ENCODE measurements at places on chromosomes 3 and 15.
A peak's percentile ranks its signal among the peaks of the same experiment; 100 is the strongest.

GRCh38 chr3:49761661-49762060 lies 24.7 kb downstream of the IP6K1 start:
- DNase-seq, result no peak

DNA sequence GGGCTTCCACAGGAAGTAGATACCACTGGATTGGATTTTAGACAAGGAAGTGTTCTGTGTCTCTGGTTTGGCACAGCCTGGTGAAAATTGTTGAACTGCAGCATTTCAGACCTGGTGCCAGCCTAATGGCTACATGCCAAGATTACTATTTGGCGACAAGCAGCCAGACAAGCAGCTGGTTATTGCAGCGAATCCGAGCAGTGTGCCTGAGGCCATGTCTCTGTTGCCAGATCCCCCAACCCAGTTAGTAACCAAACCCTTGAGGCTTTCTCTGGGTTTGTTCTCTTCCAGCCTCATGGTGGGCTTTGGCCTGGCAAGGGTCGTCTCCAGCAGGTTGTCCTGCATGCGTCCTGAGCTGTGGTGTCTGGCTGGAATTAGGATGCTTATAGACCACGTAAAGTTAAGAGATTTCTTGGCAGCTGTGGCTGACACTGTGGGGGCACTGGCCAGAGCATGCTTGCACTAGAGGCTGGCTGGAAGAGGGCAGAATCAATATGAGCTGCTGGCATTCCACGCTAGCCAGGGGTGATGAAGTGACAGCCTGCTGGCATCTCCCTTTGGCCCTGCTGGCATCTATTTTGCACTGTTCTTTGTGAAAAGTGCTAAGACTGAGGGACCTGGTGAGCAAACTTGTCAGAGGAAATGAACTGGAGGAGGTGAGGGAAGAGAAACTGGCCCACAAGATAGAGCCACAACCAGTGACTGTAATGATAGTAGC lies 172.6 kb downstream of the RBMS3 start:
- no peak for DNase-seq

GRCh38 chr3:124938896-124939295 lies 4.3 kb upstream of the MUC13 start:
- DNase-seq, result no peak

- peak; percentile 45 for DNase-seq
Observed at GRCh38 chr3:179348325-179349013, 960 bp downstream of the MFN1 start.

GRCh38 chr3:69531576-69532546 lies 146.0 kb upstream of the FRMD4B start:
- no peak for DNase-seq

DNA sequence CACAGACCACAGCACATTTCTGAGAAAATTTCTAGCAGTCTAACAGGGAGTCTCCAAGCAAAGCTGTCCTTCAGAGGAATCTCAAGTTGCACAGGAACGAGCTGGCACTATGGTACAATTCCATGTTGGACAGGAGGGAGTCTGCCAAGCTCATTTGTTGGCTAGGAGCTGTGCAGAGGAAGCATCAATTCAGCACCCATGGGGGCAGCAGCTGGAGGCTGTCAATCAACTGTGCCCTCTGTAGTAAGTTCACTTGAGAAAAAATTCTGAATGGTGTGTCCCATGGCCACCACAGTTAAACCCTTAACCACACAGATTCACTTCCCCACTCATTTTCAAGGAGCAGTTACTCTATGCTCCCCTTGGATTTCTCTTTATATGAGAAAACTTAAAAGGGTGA lies 298.5 kb upstream of the PPP2R3A start:
- DNase-seq, result no peak

DNA sequence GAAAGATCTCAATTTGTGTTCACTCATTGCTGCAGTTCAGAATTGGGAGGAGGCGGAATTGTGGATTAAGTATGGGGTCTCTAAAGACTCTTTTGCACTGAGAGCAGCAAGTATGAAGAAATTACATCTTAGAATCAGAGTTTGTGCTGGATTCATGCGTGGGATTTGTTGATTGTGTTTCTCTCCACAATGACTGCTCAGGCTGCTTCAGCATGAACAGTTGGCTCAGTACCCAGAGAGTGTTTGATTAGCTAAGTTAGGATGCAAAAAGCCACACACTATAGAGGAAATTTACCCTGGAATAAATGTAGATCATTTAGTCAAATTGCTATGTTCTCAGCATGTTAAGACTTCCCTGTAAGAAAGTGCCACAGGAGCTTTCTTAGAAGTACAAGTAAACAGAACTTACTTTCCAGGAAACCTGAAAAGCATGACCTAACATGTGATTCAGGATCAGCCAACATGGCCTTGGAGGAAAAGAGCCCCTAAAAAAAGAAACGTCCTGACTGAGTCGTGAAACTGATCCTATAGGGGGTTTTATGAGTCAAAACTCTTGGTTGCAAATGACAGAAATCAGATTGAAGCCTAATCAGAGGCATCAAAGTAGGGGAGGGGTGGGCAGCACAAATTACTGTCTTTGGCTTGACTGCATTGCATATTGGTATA lies 32.6 kb downstream of the HHLA2 start:
- peak; percentile 69 for DNase-seq

- DNase-seq, result no peak
Observed at GRCh38 chr15:28133281-28133680, 34.2 kb upstream of the OCA2 start.

DNA sequence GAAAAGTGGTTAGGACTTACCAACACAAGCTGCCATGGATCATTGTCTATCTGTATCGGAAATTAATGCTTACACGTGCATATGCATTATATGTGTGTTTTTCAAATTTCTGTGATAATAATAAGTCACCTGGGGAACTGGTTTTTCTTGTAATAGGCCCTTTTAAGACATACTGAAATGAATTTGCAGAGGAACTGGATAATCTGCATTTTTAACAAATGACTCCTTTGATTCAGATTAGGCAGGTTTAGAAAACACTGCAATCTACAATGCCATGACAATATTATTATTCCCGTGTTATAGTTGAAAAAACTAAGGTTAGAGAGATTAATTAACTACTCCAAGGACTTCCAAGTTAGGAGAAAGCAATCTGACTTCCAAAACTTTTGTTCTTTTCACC lies 23.4 kb downstream of the STRIT1 start:
- no peak for DNase-seq

- no peak for DNase-seq
Observed at GRCh38 chr3:13313813-13314212, 106.3 kb downstream of the NUP210 start.

- DNase-seq, result no peak
Observed at GRCh38 chr3:35760146-35760545, 120.8 kb downstream of the ARPP21 start.

DNA sequence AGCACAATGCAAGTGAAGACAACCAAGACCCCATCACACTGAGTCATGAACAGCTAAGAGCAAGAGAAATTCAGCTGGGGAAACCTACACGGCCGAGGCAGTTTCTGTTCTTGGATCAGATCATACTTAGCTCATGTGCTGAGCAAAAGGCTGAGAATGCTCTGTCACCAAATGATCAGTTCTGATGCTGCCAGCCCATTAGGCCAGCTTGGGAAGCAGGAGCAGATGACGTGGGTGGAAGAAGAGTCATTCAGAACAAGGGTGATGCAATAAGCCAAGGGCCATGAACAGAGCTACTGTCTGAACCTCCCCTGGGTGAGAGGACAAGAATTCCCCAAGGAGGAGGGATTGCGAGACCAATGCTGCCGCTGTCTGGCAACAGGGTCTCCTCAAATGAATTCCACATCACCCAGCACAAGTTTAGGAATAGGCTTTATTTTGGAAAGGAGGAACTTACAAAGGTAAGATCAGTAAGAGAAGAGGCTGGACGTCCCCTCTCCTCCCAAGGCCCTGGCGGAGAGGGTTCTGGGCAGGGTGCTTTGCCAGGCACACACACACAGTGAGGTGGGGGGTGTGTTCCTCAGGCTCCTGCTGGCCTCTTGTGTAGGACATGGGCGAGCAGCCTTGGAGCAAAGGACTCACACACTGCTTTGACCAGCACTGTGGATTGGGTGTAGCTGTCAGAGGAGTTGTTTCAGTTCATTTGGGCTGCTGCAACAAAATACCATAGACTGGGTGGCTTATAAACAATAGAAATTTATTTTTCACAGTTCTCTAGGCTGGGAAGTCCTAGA lies 65.6 kb upstream of the CTXND1 start:
- DNase-seq, result no peak

DNA sequence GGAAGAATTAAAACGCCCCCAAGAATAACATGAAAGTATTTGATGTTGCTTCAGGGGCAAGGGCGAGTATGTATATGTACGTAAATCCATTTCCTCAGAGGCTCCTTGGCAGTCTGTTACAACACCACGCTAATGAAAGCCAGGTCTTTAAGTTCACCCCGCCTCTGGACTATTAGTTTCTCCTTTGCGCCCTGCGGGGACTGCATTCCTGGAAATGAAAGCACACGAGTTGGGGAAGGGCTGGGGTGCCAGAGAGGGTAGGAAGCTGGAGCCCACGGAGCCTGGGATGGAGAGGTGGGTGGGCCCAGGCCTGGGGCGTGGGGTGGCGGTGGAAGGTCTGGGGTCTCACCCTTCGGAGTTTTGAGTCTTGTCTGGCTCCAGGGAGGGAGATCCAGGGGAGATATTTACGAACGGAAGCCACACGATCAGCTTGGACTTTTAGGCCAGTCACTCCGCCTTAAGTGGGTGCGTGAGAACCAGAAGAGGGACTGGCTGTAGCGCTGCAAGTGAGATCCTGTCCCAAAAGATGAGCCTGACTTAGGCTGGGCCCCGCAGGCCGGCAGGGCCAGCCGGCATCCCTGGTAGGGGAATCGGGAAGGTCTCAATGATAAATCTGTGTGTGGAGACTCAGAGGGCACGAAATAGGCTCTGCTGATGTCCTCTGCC lies 1.6 kb upstream of the PLCL2 start:
- DNase-seq, result no peak

- DNase-seq, result no peak
Observed at GRCh38 chr3:125262161-125262560, 49.6 kb upstream of the SLC12A8 start.

- DNase-seq, result no peak
Observed at GRCh38 chr3:108548886-108549285, 38.5 kb upstream of the MYH15 start.

DNA sequence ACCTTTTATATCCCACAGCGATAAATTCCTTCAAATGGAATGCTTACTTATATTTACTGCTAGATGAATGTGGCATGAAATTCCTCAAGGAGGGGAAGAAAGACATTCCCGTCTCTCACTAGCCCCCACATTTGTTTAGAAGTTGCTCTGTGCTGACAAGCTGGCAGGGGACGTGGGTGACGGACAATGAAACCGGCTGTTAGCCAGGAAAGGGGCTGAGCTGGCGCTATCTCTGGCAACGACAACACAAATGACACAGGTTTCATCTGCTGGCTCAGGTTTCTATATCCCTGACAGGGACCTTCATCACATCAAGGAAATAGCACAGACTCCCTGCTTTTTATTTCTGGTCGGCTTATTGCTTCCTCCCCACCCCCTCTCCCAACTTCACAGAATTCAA lies 15.8 kb downstream of the RUVBL1 start:
- DNase-seq, result no peak

GRCh38 chr3:48762816-48763215 lies 45.8 kb upstream of the IP6K2 start:
- DNase-seq, result no peak

DNA sequence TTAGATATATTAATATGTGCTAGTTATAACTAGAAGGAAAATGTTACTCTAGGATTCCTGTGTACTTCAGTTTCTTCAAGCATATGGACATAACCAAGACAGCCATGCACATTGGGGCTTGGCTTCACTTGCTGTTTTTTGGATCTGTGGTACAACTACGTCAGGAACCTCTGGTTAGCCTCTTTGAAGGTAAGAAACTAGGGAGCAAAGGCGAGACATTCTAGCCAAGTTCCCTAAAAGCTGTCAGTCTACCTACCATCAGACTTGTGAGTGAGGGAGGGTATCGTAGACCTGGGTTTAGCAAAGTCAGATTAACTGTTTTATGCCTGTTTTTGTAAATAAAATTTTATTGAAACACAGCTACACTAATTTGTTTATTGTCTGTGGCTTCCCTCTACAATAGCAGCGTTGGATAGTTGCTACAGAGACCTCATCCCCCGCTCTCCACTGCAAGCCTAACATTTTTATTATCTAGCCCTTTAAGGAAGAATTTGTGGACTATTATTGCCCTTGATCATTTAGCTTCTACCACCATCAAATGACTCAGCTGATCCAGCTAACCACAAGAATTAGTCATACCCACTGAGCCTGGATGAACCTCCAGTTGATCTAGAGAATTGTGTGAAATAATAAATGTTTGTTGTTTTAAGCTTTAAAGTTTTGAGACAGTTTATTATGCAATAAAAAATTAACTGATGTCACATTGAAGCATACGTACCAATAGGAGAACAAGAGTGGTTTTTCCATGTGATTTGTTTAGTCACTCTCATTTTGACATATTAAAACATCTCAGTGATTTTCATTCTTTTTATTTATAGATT lies 58.1 kb downstream of the RSRC1 start:
- DNase-seq, result peak; percentile 20

- DNase-seq, result no peak
Observed at GRCh38 chr3:157856078-157856939, 249.9 kb downstream of the SHOX2 start.

DNA sequence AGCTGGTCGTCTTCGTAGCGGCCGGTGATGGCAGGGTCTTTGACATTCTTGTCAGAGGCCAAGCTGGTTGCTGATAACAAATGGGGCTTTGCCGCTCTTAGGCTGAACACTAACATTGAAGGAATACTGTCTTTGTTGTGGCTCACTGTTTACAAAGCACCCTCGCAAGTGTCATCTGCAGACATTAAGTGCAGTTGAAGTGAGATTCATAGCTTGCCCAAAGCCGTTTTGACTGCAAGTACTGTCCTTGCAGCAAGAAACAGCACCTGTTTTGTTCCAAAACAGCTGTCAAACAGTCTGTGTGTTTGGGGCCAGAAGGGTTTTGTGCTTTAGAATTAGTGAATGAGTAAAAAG lies 568 bp downstream of the SENP2 start:
- no peak for DNase-seq

DNA sequence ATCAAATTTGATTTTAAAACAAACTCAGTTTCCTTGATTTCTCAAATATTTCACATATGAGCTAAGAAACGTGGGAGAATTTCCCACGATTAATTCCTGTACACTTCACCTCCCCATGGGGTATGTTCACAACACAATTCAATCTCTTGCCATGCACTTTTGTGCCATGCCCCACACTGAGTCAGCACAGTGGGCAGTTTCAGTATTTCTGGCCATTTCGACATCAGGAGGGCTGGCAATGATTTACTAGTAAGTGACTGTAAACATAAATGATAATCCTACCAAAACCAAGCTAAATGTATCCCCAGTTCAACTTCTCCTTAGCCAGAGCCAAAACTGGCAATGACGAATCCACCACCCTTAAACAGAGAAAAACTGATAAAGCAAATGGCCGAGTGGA lies 293.6 kb downstream of the FGF12 start:
- DNase-seq, result no peak

- DNase-seq, result no peak
Observed at GRCh38 chr3:13045241-13045903, 27.9 kb downstream of the IQSEC1 start.

DNA sequence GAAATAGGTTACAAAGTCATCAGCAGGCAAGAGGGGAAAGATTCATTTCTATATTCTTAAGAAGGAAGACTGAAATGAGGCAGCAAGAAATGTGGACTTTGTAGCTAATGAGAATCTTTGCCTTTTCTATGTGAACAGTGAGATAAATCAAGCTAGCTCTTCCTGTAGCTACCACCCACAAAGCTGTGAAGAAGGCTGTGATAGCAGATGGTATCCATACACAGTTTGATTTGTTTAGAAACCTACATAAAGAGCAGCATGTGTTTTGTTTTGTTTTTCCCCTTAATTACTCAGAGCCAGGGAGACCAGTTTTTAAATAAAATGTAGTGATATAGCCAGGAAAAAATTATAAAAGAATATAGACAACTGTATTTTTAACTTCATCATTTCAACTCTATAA lies 45.5 kb downstream of the TEX9 start:
- DNase-seq, result no peak

- DNase-seq, result no peak
Observed at GRCh38 chr15:69767191-69767590, 314.6 kb downstream of the RPLP1 start.
